ENCODE measurements at places on chromosomes 6 and 20. TPM values are rescaled to one million over a fixed set of nuclear protein-coding genes. Genes with fewer than 3 reads are reported as not detected.

DNA sequence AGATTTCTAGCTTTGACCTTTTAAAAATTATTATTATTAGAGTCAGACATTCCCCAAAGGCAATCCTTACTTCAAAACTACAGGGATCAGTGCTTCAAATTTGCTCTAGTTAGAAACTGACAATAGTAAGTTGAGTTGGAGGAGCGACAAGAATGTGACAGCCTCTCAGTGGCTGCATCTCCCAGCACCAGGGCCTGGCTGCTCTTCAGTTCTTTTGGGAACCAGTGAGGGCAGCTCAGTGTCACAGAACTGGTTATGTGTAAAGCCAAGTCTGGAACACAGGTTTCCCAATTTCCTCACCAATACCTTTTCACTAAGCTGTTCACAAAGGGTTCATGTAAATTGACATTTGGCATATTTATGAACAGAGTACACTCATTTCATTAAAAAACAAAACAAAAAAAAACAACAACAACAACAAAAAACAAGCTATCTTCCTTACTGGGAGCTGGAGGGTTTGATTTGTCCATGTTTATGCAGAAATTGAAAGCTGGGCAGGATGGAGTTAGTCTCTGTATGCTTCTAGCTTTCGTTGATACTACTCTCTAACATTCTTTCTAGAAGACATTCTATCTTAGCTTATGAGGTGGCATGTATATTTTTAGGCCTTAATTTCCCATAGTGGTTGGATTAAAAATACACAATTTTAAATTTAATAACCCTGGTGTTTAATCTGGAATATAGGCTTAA, 95.0 kb downstream of the SAMD5 start:
- no peak overlapping the region for H3K4me3 ChIP-seq
- H3K36me3 ChIP-seq: no peaks in the 10 kb centered on the region
- no peaks in the 10 kb centered on the region for H3K4me1 ChIP-seq
- H3K27me3 ChIP-seq: no peaks in the 10 kb centered on the region
- H3K27ac ChIP-seq: peak overlapping the region; percentile 13

The KCNK5 gene
- 18.7 TPM for total RNA-seq

GRCh38 chr6:7087066-7087465, 20.7 kb upstream of the RREB1 start:
- peaks cover 11% of the 10 kb centered on the region for H3K4me1 ChIP-seq
- H3K27me3 ChIP-seq: no peaks in the 10 kb centered on the region
- no peak for DNase-seq

DNA sequence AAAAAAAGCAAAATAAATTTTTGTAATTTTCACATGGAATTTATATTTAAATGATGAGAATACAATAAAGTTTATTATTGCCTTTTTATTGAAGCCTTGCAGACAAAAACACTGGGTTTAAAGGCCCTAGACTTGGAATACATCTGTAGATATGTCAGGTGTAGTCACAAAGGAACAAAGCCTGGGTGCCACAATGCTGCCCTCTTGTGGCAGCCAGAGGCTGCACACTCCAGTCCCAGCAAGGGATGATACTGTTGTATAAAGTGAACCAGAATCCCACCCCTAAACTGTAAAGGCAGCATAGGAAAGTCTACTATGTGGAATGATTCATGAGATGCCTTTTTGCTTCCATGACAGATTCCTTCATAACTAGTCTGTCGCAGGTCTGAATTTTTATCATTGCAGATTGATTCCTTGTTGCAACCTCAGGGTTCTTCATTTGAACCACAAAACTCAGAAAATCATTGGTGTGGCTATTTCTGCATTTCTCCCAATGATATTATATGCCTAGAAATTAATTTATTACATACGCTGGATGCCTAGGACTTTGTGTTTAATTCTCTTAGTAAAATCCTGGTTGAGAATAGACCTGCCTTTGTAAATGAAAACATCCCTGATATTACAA, 37.0 kb downstream of the MAK start:
- H3K4me3 ChIP-seq: no peak overlapping the region
- peak; percentile 67 for DNase-seq
- no peaks in the 10 kb centered on the region for H3K4me1 ChIP-seq

- no peak overlapping the region for H3K27ac ChIP-seq
- H3K27me3 ChIP-seq: no peaks in the 10 kb centered on the region
- H3K36me3 ChIP-seq: no peaks in the 10 kb centered on the region
- no peak for DNase-seq
Observed at GRCh38 chr20:56995635-56996075, 270.8 kb downstream of the BMP7 start.

GRCh38 chr20:30288346-30288745, 969.1 kb upstream of the DEFB115 start:
- no peak overlapping the region for H3K4me3 ChIP-seq
- no peaks in the 10 kb centered on the region for H3K27me3 ChIP-seq
- H3K27ac ChIP-seq: no peak overlapping the region
- H3K36me3 ChIP-seq: no peaks in the 10 kb centered on the region

DNA sequence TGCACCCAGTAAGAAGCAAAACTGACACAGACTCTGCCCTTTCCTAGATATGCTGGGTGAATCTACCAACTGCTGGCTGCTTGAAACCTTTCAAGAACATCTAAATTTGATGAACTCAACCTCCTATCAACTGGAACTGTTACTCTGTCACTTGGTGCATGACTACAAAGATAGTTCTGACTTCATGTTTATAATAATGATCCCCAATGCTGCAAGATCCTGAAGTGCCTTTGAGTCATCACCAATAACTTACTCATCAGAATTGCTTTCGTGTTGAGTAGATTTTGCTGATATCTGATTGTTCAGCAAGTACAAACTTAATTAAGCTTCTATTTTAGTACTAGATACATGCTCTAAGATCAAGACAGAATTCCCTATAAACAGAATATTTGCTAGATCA, 100.2 kb upstream of the ARMC2 start:
- H3K4me3 ChIP-seq: no peak overlapping the region
- no peak for DNase-seq
- H3K36me3 ChIP-seq: no peaks in the 10 kb centered on the region
- H3K27me3 ChIP-seq: no peaks in the 10 kb centered on the region
- no peak overlapping the region for H3K27ac ChIP-seq

The ANGPT4 gene
- 1.2 TPM for total RNA-seq

DNA sequence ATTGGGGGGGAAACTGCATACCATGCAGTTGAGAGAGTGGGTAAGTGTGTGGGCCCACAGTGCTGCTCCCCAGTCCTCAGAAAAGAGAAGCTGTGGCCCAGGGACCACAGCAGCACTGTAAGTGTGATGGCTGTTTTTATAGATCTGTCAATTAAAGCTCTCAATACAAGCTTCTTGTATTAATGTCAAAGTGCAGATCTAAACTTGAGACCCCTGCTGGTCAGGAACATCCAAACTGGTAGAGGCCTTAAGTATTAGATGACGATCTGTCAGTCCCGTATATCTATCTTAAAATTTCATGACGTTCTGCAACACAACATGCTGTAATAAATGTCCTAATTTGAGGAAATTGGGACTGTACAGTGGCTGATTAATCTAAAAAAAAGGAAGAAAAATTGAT, 74.8 kb downstream of the TULP4 start:
- no peak overlapping the region for H3K27ac ChIP-seq
- H3K27me3 ChIP-seq: no peaks in the 10 kb centered on the region
- no peaks in the 10 kb centered on the region for H3K4me1 ChIP-seq
- no peaks in the 10 kb centered on the region for H3K36me3 ChIP-seq
- DNase-seq: no peak

GRCh38 chr6:36631326-36632011, 37.3 kb downstream of the SRSF3 start:
- H3K27me3 ChIP-seq: no peaks in the 10 kb centered on the region
- no peak overlapping the region for H3K27ac ChIP-seq
- no peaks in the 10 kb centered on the region for H3K36me3 ChIP-seq
- no peak for DNase-seq
- no peak overlapping the region for H3K4me3 ChIP-seq

The EYA2 gene
- total RNA-seq: 0.66 TPM

DNA sequence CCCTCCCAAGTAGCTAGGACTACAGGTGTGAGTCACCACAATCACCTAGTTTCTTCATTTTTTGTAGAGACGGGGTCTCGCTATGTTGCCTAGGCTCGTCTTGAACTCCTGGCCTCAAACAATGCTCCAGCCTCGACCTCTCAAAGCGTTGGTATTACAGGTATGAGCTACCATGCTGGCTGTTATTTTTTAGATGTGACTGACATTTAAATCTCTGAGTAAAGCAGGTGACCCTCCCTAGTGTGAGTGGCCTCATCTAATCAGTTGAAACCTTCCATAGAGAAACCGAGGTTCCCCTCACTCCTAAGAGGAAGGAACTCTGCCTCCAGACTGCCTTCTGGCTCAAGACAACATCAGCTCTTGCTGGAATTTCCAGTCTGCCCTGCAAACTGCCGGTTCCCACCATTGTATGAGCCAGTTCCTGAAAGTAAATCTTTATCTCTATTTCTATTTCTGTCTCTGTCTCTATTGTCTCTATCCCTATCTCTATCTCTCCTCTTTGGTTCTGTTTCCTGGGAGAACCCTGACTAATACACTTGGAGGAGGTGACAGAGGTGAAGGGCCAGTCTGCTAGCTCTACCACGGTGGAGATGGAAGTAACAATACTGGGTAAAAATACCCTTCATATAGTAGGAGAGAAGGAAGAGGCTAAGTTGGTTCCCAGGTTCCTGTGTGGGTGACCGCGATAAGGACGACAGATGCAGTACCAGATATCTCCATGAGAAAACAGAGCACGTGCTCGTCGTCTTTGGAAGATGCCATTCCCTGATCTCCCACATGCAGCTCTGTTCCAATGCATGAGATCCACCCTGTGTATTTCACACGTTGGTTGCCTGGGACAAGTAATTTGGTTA, 81.0 kb downstream of the MYB start:
- no peaks in the 10 kb centered on the region for H3K36me3 ChIP-seq
- no peak overlapping the region for H3K4me3 ChIP-seq
- DNase-seq: no peak
- peaks cover 3% of the 10 kb centered on the region for H3K4me1 ChIP-seq
- H3K27ac ChIP-seq: no peak overlapping the region

GRCh38 chr20:61839912-61840778, 225.5 kb downstream of the TAF4 start:
- H3K36me3 ChIP-seq: no peaks in the 10 kb centered on the region
- no peaks in the 10 kb centered on the region for H3K27me3 ChIP-seq
- no peak for DNase-seq
- H3K27ac ChIP-seq: no peak overlapping the region

GRCh38 chr6:46098678-46099077, 31.1 kb upstream of the ENPP4 start:
- no peak for DNase-seq
- no peaks in the 10 kb centered on the region for H3K27me3 ChIP-seq
- H3K4me1 ChIP-seq: no peaks in the 10 kb centered on the region
- H3K36me3 ChIP-seq: no peaks in the 10 kb centered on the region

- no peaks in the 10 kb centered on the region for H3K27me3 ChIP-seq
- DNase-seq: no peak
- H3K36me3 ChIP-seq: no peaks in the 10 kb centered on the region
- H3K4me3 ChIP-seq: no peak overlapping the region
Observed at GRCh38 chr6:166381381-166381732, 1.4 kb downstream of the MPC1 start.

- peak overlapping the region; percentile 40 for H3K27ac ChIP-seq
- H3K4me1 ChIP-seq: peaks cover 30% of the 10 kb centered on the region
- H3K27me3 ChIP-seq: no peaks in the 10 kb centered on the region
- H3K4me3 ChIP-seq: no peak overlapping the region
Observed at GRCh38 chr6:156885562-156885961, 108.4 kb downstream of the ARID1B start.

- peak; percentile 77 for DNase-seq
- H3K4me3 ChIP-seq: peak overlapping the region; percentile 37
- H3K27ac ChIP-seq: no peak overlapping the region
- H3K36me3 ChIP-seq: no peaks in the 10 kb centered on the region
- peaks cover 44% of the 10 kb centered on the region for H3K4me1 ChIP-seq
Observed at GRCh38 chr20:20366876-20367574, 879 bp upstream of the INSM1 start.

- no peak for DNase-seq
- no peaks in the 10 kb centered on the region for H3K4me1 ChIP-seq
- H3K4me3 ChIP-seq: no peak overlapping the region
- H3K27me3 ChIP-seq: no peaks in the 10 kb centered on the region
- no peaks in the 10 kb centered on the region for H3K36me3 ChIP-seq
Observed at GRCh38 chr20:9877932-9878495, 39.1 kb upstream of the PAK5 start.

DNA sequence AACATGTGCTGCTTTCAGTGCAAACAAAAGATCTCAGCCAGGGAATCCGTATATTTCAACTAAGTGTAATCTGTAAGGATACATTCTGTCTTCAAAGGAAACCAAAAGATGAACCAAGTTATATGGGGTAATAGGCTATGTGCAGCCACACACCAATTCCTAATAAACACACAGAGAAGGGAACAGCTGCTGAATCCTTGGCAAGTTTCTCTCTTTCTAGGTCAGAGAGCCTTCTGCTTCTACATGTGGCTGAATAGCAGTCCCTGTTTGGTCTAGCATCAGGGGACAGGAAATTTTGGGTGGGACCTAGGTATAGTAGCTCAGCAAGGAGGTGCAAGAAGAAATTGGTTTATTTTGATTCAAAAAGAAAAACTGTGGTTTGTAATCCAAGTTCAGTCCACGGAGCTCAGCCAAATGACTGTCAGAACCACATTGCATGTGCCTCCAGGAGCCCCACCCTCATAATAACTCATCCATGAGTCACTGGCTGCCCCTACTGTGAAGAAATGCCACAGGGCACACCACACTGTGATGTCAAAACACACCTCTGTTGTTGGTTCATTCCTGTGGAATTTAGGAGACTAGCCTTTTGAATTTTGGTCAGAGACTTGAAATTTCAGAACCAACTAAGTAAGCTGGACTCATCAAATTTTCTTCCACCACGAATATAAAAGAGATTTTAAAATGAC, 21.1 kb downstream of the SPTLC3 start:
- H3K4me3 ChIP-seq: no peak overlapping the region
- H3K27me3 ChIP-seq: no peaks in the 10 kb centered on the region
- H3K27ac ChIP-seq: no peak overlapping the region
- H3K36me3 ChIP-seq: no peaks in the 10 kb centered on the region
- peaks cover 6% of the 10 kb centered on the region for H3K4me1 ChIP-seq
- no peak for DNase-seq

DNA sequence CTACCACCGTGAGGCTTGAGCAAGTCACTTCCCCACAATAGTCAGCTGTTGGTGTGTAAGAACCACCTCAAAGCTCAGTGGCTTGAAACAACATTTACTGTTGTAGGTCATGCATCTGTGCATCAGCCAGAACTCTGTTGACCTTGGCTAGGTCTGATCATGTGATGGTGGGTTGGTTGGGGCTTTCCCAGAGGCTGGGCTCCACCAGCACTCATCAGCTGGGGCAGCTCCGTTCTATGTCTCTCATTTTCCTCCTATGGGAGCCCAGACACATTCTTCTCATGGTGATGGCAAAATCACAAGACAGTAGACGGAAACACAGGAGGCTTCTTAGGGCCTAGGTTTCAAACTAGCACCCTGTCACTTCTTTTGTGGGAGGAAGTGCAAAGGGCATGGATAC, 42.8 kb upstream of the PSMF1 start:
- H3K27me3 ChIP-seq: no peaks in the 10 kb centered on the region
- no peaks in the 10 kb centered on the region for H3K4me1 ChIP-seq
- no peaks in the 10 kb centered on the region for H3K36me3 ChIP-seq
- no peak overlapping the region for H3K27ac ChIP-seq
- DNase-seq: no peak
- no peak overlapping the region for H3K4me3 ChIP-seq

GRCh38 chr6:120857422-120857821, 476.9 kb downstream of the TBC1D32 start:
- H3K4me1 ChIP-seq: no peaks in the 10 kb centered on the region
- DNase-seq: no peak
- H3K4me3 ChIP-seq: no peak overlapping the region
- no peak overlapping the region for H3K27ac ChIP-seq
- H3K36me3 ChIP-seq: no peaks in the 10 kb centered on the region

All from upper lobe of left lung (tissue), 6 donors.